ENCODE measurements at places on chromosomes 16 and 17.

- DNase-seq: no peak
Measured at GRCh38 chr16:75208861-75209505, 2.0 kb upstream of the CTRB2 start.

DNA sequence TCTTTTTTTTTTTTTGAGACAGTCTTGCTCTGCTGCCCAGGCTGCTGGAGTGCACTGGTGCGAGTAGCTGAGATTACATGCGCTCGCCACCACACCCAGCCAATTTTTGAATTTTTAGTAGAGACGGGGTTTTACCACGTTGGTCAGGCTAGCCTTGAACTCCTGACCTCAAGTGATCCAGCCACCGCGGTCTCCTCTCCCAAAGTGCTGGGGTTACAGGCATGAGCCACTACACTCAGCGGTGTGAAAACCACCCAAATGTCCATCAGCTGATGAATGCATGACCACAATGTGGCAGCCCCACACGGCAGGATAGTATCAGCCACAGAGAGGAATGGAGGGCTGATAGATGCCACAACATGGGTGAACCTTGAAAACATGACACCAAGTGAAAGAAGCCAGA is 2.1 kb downstream of the P2RX5 start:
- DNase-seq: no peak

DNA sequence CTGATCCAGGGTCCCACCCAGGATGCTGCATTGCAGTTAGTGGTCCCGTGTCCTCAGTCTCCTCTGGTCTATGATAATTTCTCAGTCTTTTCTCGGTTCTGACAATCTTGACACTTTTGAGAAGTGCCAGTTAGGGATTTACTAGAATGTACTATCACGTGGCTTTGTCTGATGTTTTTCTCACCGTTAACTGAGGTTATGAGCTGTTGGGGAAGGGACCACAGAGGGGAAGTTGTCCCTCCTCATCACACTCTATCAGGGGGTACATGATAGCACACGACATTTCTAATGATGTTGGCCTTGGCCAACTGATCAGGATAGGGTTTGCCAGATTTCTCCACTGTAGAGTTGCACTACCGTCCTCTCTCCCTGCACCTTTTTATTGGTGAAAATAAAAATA is 250.9 kb upstream of the SDK2 start:
- DNase-seq: no peak

- DNase-seq: no peak
Measured at GRCh38 chr17:9298135-9298534, 276.8 kb downstream of the NTN1 start.

- peak; percentile 33 for DNase-seq
Measured at GRCh38 chr17:45222996-45223538, 1.4 kb downstream of the FMNL1 start.

DNA sequence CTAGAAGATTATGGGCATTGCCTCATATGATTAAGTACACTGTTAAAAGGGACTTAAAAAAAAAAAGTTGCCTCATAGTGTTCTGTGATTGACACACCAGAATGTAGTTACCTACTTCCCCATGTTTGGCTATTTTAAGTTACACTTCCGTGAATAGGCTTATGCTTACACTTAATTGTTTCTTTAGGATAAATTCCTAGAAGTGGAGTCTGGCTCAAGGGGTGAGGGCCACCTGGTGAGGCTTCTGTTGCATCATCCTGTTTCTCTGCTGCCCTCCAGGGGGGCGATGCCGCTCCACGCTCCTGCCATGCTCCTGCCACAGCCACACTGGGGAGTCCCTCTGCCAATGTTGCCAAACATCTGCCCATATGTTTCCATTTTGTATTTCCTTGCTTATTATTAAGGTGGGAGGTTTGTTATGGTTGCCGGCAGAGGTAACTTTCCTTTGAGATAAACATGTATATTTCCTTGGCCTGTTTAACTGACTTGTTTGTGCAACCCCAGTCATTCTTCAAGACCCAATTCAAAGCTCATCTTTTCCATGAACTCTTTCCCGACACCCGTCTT is 73.1 kb downstream of the KSR1 start:
- DNase-seq: no peak

DNA sequence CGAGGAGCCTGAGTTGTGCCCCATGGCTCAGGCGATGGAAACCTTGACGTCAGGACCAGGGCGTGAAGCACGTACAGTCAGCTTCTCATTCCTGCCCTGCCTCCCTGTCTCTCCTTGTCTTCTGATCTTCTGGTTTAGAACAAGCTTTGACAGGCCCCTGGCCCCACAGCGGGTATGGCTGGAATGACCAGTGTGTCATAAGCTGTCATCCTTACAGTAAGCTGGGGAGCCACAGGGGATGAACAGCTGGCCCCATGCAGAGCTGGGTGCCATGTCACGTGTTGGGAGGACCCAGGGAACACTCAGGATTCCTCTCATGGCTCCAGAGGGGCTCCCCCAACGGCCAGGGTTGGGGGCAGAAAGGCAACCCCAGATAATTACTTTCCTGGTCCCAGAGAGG is 157.6 kb upstream of the PLCG2 start:
- no peak for DNase-seq

- no peak for DNase-seq
Measured at GRCh38 chr17:40326014-40326831, 17.2 kb downstream of the RARA start.

GRCh38 chr17:44942456-44942855 is 5.1 kb downstream of the KIF18B start:
- no peak for DNase-seq

- DNase-seq: no peak
Measured at GRCh38 chr16:62565706-62566105, 529.5 kb upstream of the CDH8 start.

- DNase-seq: no peak
Measured at GRCh38 chr17:72240333-72240732, 119.5 kb downstream of the SOX9 start.

GRCh38 chr17:2068519-2069051 is 13.7 kb downstream of the HIC1 start:
- DNase-seq: no peak

DNA sequence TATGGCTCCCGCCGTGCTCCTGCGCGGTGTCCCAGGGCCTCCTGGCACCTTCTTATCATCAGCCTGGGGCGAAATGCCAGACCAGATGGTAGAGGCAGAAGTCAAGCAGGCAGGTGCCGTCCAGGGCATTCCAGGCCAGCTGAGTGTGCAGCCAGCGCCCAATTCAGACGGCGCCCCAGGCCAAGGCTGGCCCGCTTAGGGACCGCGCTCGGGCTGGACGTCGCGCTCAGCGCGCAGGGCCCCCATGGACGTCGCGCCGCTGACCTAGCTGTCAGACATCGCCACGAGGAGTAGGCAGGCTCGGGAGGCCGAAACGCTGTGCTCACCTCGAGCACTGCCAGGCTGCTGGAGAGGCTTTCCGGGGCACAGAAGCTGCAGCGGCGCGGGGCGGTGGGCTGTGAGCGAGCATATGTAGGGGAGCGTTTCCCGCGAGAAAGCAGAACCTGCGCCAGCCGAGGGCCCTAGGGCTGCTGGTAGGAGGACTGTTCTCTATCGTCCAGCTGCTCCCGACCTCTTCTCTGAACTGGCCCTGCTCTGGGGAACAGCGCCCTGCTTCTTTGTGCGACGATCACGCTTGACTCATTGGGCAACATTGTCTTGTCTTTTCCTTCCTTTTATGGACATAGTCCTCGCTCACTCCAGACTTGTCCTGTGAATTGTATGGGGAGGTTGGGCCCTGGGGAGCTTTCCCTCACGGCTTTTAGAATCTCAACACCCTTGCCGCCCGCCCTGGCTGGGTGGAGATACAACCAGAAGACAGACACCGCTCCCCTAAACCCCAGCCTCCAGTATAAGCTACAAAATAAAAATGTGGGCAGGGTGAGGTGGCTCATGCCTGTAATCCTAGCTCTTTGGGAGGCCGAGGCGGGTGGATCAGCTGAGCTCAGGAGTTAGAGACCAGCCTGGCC is 8.4 kb upstream of the CA4 start:
- DNase-seq: no peak

DNA sequence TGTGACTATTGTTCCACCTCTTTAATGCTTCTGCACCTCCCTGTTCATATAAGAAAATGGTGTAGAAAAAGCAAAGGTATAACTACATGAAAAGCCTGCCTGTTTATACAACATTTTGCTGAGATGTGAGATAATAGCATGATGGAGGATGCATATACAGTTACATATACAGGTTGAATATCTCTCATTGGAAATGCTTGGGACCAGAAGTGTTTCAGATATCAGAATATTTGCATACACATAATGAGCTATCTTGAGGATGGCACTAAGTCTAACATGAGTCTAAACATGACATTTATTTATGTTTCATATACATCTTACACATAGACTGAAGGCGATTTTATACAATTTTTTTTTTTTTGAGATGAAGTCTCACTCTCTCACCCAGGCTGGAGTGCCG is 5.7 kb upstream of the WSB1 start:
- no peak for DNase-seq

GRCh38 chr17:50428831-50429424 is 2.9 kb downstream of the ACSF2 start:
- no peak for DNase-seq

DNA sequence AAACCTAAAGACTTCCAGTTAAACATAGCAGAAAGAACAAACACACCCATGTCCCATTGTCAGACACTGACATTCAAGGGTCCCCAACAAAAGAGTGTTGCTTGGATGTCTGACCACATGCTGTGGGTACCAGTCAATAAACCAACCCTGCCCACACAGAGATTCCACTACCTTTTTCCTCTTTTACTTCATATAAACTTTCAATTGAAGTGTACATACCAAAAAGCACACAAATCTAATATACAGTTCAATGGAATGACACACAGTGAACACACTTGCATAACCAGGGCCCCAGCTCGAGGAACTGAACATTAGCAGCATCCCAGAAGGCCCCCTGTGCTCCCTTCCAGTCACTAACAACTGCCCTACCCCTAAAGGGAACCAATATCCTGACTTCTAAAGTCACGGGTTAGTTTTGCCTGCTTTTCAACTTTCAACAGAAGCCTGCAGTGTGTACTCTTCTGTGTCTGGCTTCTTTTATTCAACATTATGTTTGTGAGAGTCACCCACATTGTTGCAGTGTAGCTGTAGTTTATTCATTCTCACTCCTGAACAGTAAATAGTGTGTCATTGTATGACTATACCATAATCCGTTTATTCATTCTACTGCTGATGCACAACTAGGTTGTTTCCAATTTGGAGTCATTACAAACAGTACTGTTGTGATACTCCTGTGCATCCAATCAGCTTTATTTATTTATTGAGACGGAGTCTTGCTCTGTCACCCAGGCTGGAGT is 18.0 kb downstream of the CFDP1 start:
- no peak for DNase-seq

DNA sequence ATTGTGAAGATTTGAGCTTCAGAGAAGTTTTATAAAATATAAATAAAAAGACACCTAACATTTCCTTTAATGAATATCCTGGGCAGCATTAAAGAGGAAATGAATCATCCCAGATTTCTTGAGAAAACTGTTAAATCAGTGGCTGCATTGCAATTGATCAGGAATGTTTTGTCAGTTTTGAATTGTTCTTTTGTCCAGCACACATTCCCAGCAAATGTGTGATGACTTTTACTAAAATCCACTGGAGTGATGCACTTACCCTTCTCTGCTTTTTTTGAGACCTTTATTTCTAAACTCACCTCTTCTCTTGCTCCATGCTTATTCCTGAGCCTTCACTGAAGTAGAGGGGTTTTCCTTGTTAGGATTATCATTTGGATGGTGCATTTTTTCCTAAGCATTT is 1307.2 kb downstream of the CDH8 start:
- no peak for DNase-seq

- DNase-seq: no peak
Measured at GRCh38 chr16:81633680-81634379, 145.3 kb upstream of the PLCG2 start.

Data from H54 (cell line).